Mesenteric fat pad (tissue), 1 donor: ENCODE measurements at places on chromosomes 5 and 9. TPM values are rescaled to one million over a fixed set of nuclear protein-coding genes. Genes with fewer than 3 reads are reported as not detected.

The TLR4 gene
- 62.8 TPM for total RNA-seq

The FGF1 gene
- total RNA-seq, result 9.9 TPM

The GMCL2 gene
- total RNA-seq, result not detected

The RABEPK gene
- 19.8 TPM for total RNA-seq

The PCDHB11 gene
- total RNA-seq, result 2.0 TPM

The FBXL7 gene
- 12.2 TPM for total RNA-seq

The ABCA1 gene
- 162 TPM for total RNA-seq

The CLK4 gene
- total RNA-seq, result 25.7 TPM

The PLK2 gene
- total RNA-seq, result 23.7 TPM

The LIFR gene
- total RNA-seq, result 97.9 TPM

The PCDHGB2 gene
- 3.1 TPM for total RNA-seq

The RFX3 gene
- 10.8 TPM for total RNA-seq

The STARD4 gene
- 10.7 TPM for total RNA-seq

The MACROH2A1 gene
- total RNA-seq, result 170 TPM
